ENCODE measurements at places on chromosomes 16 and 17. TPM values are rescaled to one million over a fixed set of nuclear protein-coding genes. Genes with fewer than 3 reads are reported as not detected.

GRCh38 chr17:29591737-29592608 is 959 bp upstream of the ANKRD13B start:
- no peaks in the 10 kb centered on the region for H3K27me3 ChIP-seq
- H3K4me1 ChIP-seq: peaks cover 65% of the 10 kb centered on the region
- peak overlapping the region; percentile 79 for H3K4me3 ChIP-seq
- H3K27ac ChIP-seq: peak overlapping the region; percentile 67
- DNase-seq: no peak

DNA sequence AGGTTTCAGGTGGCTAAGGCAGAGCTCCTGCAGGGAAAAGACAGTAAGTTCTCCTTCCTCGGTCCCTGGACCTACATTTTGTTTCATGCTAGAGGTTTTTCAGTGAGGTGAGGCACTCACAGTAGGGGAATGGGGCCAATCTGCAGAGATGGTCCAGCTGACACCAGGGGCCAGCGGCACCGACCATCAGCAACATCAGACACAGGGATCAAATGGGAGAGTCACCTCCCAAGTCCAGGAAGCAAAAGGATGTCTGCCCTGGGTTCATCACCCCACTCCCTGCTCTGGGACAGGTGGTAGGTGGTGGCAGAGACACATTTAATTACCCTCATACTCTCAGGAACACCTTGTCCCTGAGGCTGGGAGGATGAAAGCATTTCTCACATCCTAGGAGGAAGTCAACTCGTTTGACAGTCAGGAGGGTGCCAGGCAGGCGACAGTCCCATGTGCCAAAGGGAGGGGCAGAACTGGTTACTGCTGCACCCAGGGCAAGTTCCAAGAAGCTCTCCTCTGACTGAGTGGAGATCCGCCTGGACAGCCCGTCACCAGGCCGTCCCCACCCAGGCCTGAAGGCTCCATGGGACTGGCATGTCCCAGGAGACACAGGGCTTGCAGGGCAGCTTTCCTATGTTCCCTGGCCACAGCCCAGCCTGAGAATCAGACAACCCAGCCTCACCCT is 19.2 kb downstream of the ATP6V0D1 start:
- DNase-seq: no peak
- no peaks in the 10 kb centered on the region for H3K36me3 ChIP-seq
- no peak overlapping the region for H3K27ac ChIP-seq
- peaks cover 34% of the 10 kb centered on the region for H3K4me1 ChIP-seq
- H3K4me3 ChIP-seq: no peak overlapping the region

- no peaks in the 10 kb centered on the region for H3K4me1 ChIP-seq
- no peak overlapping the region for H3K27ac ChIP-seq
- no peak for DNase-seq
- H3K4me3 ChIP-seq: no peak overlapping the region
Measured at GRCh38 chr17:64077379-64077778, 52.6 kb downstream of the ERN1 start.

RHBDL1 gene
- 8.0 TPM for total RNA-seq

GRCh38 chr16:65200156-65200773 is 78.4 kb upstream of the CDH11 start:
- H3K27me3 ChIP-seq: no peaks in the 10 kb centered on the region
- no peak for DNase-seq
- no peak overlapping the region for H3K27ac ChIP-seq
- no peak overlapping the region for H3K4me3 ChIP-seq

GRCh38 chr16:53220585-53220984 is 165.8 kb downstream of the CHD9 start:
- no peak for DNase-seq
- H3K27ac ChIP-seq: peak overlapping the region; percentile 65
- H3K27me3 ChIP-seq: no peaks in the 10 kb centered on the region
- peaks cover 43% of the 10 kb centered on the region for H3K4me1 ChIP-seq

DNA sequence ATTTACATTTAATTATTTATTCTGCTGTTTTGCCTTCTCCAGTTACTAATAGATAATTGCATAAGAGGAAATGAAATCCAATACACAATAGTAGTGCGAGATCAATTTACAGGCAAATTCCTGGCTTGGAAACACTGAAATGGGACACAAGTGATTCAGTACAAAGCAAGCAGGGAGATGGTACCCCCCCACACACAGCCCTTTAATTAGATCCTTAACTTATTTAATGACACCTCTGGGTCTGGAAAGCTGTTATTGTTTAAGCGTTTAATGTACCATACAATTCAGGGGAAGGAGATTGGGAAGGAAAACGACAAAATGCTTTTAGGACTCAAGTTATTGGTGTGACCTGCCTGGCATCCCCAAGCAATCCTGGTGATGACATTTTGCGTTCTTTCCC is 318.2 kb downstream of the NPIPA8 start:
- DNase-seq: no peak
- no peak overlapping the region for H3K4me3 ChIP-seq
- H3K4me1 ChIP-seq: no peaks in the 10 kb centered on the region
- H3K27me3 ChIP-seq: no peaks in the 10 kb centered on the region

GRCh38 chr17:42334677-42335076 is 46.4 kb downstream of the STAT5A start:
- H3K4me3 ChIP-seq: no peak overlapping the region
- H3K27ac ChIP-seq: no peak overlapping the region
- peaks cover 73% of the 10 kb centered on the region for H3K36me3 ChIP-seq
- no peaks in the 10 kb centered on the region for H3K27me3 ChIP-seq

DNA sequence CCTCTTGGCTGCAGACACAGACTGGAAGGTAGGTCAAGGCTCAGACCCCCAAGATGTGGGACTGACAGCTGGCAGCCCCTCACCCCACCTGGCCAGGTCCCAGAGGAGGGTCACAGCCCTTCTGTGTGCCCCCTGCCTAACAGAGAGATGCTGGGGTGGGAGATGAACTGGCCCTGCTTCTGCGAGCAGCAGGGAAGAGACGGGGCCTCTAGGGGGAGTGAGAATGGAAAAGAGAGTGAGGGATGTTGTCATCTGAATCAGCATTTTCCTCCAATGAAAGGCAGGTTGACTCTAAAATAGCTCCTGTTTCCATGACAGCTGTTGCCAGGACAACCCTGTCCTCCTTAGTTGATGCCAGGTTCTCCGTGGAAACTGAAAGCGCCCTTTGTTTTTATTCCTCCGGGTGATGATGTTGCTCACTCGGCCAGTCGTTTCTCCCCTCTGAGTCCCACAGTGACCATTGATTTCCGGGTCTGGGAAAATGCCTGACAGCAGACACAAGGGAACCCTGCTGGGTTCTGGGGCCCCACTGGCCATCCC is 4.9 kb upstream of the NDRG4 start:
- peak; percentile 47 for DNase-seq
- no peaks in the 10 kb centered on the region for H3K4me1 ChIP-seq
- peak overlapping the region; percentile 41 for H3K4me3 ChIP-seq
- no peak overlapping the region for H3K27ac ChIP-seq

CHST4 gene
- total RNA-seq: not detected

DNA sequence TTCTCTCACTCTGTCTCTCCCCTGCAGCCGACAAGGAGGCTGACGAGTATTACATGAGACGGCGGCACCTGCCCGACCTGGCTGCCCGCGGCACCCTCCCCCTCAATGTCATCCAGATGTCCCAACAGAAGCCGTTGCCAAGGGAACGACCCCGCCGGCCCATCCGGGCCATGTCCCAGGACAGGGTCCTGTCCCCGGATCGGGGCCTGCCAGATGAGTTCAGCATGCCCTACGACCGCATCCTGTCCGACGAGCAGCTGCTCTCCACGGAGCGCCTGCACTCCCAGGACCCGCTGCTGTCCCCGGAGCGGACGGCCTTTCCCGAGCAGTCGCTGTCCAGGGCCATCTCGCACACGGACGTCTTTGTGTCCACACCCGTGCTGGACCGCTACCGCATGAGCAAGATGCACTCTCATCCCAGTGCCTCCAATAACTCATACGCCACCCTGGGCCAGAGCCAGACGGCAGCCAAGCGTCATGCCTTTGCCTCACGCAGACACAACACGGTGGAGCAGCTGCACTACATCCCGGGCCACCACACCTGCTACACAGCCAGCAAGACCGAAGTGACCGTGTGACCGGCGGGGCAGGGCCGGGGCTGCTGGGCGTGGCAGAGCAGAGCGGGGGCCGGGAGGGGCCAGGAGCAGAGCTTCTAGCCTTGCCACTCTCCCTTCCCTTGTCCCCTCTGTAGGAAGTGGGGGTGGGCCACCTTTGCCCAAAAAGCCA is 40.4 kb upstream of the DNAH9 start:
- no peaks in the 10 kb centered on the region for H3K36me3 ChIP-seq
- DNase-seq: no peak

DNA sequence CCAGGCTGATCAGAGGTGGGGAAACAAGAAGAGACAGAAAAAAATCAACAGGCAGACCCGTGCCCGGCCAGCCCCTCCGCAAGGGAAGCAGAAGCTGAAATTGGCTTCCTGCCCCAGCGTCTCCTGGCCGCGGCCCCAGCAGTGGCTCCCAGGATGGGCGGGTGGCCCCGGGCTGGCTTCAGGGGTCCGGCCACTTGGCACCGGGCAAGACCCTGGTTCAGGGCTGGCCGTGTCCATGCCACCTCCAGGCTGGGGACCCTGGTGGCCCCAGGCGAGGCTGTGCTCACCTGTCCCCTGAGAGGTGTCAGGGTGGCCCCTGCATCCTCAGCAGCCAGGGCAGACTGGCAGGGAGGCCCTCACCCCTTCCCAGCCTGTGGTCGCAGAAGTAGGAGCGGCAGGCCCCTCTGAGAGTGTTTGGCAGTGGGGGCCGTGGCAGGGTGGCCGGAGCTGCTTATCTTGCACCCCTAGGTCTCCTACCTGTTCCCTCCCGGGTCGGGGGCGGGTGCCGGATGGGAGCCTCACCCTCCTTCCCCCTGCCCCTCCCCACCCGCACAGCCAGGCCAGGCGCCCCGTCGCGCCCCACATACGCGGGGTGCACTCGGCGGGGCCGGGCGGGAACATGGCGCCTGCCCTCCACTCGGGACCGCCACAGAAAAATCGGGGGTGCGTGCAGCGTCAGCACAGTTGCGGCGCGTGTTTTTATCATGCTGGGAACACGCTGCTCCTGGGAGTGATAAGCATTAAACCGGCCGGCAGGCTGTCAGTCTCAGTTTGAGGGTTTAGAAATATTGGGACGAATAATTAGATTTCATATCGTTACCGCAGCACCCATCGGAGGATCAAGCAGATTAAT is 46.7 kb upstream of the ZC3H18 start:
- no peaks in the 10 kb centered on the region for H3K27me3 ChIP-seq
- DNase-seq: no peak
- no peak overlapping the region for H3K4me3 ChIP-seq
- no peaks in the 10 kb centered on the region for H3K36me3 ChIP-seq

DNA sequence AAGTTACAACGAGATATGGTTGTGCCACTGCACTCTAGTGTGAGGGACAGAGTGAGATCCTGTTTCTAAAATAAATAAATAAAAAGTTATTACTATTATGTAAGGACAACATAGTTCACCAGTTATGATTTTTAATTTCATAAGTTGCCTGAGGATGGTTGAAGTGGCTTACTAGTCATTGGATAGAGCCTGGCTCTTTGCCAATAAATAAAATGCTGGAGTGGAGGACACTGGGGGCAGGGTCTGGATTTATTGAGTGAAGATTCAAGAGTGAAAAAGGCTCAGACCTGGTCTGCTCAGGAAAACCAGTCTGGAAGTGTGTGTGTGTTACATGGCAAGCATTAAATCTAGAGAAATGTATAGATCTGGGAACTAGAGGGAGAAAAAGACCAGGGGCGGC is 2.1 kb downstream of the STARD3 start:
- H3K27me3 ChIP-seq: no peaks in the 10 kb centered on the region
- H3K36me3 ChIP-seq: no peaks in the 10 kb centered on the region
- H3K27ac ChIP-seq: no peak overlapping the region
- no peak overlapping the region for H3K4me3 ChIP-seq

MYCBPAP gene
- 0.68 TPM for total RNA-seq

DHRS7C gene
- total RNA-seq: not detected

PRSS36 gene
- total RNA-seq: 1.3 TPM

All from thoracic aorta (tissue), 2 donors.